NCI-H526 (cell line): ENCODE measurements at places on chromosomes 1 and 21.
A peak's percentile ranks its signal among the peaks of the same experiment; 100 is the strongest.

DNA sequence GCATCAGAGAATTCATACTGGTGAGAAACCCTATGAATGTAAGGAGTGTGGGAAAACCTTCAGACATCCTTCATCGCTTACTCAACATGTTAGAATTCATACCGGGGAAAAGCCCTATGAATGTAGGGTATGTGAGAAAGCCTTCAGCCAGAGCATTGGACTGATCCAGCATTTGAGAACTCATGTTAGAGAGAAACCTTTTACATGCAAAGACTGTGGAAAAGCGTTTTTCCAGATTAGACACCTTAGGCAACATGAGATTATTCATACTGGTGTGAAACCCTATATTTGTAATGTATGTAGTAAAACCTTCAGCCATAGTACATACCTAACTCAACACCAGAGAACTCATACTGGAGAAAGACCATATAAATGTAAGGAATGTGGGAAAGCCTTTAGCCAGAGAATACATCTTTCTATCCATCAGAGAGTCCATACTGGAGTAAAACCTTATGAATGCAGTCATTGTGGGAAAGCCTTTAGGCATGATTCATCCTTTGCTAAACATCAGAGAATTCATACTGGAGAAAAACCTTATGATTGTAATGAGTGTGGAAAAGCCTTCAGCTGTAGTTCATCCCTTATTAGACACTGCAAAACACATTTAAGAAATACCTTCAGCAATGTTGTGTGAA is 12.8 kb downstream of the ZFP69B start:
- DNase-seq, result no peak

DNA sequence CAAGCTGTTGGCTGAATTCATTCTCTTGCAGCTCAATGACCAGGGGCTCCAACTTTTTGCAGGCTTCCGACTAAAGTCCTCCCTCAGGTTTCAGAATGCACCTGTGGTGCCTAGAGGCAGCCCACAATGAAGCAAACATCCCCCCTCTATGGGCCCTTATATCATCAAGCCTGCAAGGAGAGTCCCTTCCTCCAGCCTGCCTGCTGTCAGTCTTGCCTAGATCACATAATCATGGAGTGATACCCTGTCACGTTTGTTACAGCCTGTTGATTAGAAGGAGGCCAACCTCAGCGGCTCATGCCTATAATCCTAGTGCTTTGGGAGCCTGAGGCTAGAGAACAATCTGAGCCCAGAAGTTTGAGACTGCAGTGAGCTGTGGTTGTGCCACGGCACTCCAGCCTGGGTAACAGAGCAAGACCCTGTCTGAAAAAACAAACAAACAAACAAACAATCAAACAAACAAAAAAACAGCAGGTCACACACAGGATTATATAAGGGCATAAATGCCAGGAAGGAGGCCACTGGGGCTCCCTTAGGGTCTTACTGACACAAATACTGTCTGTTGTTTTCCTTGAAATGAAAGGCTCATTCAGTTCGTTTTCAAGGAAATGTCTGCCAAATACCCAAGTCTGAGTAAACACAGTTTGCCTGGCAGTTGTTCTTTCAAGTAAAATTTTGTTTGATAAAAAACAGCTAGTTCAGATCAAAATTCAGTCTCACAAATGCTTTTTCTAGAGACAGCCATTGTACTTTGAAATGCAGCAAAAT is 4.7 kb upstream of the SPRR3 start:
- no peak for DNase-seq

DNA sequence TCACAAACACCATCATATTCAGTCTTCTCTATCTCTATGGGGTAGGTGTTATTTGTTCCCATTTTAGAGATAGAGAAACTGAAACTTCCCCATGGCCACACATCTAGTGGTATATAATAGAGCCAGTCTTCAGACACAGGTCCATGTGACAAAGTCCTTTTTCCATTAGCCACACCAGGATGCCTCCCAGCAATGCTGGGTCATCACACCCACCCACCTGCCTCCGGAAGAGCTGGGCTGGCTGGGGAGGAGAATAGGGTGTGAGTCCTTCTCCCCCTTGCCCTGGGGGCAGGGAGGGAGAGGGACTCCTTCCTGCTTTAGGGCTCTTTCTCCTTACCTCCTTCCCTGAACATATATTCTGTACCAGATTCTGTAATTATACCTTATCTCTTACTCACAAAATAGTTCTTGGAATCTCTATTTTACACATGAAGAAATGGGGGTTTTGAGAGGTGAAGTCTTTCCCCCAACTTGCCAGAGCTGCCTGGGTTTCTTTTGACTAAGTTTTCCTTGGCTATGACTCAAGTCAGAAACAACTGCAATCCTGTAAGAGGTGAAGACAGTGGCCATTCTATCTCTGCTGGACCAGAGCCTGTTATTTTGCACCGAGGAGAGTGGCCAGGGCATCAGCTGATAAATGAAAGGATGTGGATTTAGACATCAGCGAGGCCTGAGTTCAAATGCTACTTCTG is 30.0 kb downstream of the SOX13 start:
- no peak for DNase-seq

DNA sequence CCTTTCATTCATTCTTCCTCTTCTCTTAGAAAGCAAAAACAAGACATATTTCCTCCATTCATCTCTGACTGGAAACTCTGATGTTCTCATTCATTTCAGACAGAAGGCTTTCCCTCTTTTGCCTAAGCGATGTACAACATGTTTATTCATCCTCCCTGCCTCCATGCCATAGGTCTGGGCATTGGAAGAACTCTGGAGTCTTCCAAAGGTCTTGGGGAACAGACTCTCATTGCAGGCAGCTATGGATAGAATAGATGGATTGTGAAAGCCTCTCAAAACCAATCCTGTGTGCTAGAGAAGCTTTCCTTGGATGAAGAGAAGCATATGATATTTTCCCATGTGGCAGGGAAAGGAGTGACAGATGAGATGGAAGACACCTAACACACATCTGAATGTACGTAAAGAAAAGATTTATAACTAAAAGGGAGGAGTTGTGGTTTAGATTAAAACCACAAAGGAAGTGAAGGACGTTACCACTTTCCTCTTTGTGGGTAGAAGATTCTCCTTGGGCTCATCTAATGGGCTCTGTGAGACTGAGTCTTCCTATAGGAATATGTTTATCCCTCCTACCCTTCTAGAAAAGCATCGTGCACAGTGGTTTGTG is 38.7 kb downstream of the BCL9 start:
- DNase-seq, result peak; percentile 90

GRCh38 chr1:245495681-245496080 is 340.9 kb downstream of the KIF26B start:
- no peak for DNase-seq

DNA sequence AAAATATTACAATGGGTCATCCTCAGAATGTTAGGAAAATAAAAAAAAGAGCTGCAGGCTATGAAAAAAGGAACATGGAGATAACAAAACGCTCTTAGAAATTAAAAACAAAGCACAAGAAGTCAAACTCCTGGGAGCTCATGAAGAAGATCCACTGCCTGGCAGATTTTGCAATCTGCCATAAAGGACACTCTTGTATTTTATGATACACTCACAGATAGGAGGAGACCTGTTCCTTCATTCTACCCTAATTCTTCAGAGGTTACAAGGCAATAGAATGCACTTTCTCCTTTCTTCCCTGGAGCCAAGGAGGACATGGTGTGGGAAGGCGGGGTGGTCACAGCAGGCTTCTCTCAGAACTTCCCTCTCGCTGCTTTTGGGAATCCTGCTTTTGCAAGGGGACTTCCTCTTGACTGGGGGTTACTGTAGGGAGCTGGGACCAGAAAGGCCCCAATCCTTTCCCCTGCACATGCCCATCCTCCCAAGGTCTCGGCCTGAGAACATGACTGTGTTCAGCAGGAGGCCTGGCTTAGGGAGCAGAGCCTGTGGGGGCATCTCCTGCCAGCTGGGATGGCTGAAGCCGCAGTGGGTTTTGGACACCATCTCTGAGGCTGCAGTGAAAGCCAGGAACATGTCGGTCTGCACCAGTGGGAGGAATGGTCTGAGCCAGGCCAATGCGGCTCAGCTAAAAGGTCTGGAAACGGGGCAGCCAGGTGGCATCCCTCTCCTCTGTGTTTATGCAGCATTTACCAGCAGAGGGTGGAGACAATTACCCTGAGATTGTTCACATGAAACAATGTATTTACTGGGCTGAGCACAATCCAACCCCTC is 44.8 kb downstream of the GPR161 start:
- DNase-seq, result no peak

- peak; percentile 67 for DNase-seq
These were observed 440 bp downstream of the PIGP start for GRCh38 chr21:37072274-37072987.

DNA sequence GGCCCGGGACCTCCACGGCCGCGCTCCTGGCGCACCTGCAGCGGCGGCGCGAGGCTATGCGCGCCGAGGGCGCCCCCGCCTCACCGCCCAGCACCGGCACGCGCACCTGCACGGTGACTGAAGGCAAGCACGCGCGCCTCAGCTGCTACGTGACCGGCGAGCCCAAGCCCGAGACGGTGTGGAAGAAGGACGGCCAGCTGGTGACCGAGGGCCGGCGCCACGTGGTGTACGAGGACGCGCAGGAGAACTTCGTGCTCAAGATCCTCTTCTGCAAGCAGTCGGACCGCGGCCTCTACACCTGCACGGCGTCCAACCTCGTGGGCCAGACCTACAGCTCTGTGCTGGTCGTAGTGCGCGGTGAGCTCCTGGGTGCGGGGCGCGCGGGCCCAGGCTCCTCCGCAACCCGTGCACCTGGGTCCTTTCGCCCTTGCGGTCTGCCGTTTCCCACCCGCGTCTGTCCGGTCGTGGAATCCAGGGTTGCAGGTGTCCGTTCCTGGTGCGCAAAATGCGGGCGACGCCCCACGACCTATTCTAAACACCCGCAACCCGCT is 4.6 kb downstream of the OBSCN start:
- DNase-seq, result no peak

DNA sequence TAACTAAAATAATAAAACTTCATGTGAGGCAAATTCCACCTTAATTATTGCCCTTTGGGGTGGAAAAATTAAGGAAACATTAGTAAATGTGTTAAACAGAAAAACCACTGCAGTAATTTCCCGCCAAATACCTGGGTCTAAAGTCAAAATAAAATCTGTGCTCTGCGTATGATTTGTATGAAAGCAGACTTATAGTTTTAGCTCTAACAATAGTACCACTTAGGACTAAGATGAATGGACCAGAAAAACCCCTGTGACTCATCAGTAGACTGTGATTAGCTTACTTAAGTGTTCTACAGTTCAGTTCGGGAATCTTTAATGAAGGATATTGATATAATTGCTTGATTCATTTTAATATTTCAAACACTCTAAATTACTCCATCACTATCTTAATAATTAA is 23.3 kb upstream of the C1orf105 start:
- no peak for DNase-seq

DNA sequence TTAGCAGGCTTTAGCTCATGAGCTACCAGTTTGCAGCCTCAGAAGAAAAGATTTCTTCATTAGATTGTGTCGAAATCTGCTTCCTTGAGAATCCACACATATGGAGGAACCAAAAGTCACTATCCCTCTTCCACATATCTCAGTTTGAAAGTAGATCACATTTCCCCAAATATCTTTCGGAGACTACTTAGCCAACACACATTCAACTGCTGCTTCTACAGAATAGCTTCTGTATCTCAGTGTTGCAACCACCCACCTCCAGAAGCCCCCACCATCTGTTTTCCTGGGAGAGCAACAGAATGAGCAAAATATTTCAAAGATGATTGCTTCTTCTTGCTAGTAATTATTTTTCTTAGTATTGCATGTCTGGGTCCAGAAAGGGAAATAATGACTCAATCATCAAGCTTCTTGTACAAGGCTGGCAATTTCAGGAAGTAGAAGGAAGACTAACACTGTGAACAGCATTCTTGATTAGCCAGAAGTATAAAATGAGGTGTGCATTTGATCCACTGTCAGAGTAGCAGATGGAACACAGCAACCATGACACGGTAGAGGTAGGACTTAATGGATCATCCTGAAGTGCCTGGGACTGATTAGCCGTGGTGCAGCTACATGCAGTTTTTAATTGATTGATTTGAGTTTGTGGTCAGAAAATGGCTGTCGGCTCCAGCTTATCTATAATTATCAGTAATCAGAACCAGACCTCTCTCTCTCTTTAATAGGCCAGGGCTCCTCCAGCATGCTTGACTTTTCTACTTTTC is 24.9 kb downstream of the ZC3H11B start:
- DNase-seq, result no peak

- no peak for DNase-seq
These were observed 188.3 kb upstream of the GREM2 start for GRCh38 chr1:240800291-240800690.

DNA sequence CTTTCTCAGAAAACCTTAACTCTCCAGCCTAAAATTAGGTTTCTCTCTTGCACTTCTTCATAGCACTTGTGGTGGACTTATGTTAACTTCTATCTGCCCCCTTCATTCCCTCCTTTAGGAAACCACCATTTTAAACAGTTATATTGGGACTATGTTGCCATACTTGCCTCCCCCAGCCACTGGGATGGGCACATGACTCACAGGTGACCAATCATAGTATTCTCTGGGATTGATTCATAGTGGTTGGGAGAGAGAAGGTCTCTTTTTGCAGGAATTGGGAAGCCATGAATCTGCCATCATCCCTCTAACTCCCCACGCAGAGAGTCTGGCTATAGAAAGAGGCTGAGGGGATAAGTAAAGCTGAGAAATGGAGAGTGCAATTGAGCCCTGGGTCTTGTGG is 50.4 kb upstream of the NRDC start:
- no peak for DNase-seq

GRCh38 chr1:61053226-61053711 is 29.1 kb upstream of the NFIA start:
- no peak for DNase-seq

DNA sequence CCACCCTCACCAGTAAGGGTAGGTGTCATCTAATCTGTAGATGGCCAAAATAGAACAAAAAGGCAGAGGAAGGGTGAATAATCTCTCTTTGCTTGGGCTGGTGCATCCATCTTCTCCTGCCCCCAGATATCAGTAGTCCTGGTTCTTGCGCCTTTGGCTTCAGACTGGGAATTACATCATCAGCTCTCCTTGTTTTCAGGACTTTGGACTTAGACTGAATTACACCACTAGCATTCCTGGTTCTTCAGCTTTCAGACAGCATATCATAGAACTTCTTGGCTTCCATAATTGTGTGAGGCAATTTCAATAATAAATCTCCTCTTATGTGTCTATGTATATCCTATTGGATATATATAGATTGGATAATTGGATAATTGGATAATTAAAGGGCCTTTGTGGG is 403.0 kb upstream of the USP24 start:
- no peak for DNase-seq
